Peyer's patch (tissue), 4 donors: ENCODE measurements at places on chromosomes 5 and 9. TPM values are rescaled to one million over a fixed set of nuclear protein-coding genes. Genes with fewer than 3 reads are reported as not detected.

- DNase-seq = no peak
Measured at GRCh38 chr5:50720061-50720710, 53.7 kb downstream of the PARP8 start.

GRCh38 chr5:103498800-103499551 is 63.6 kb downstream of the NUDT12 start:
- DNase-seq = no peak

Gene GNAQ
- total RNA-seq = 32.6 TPM

Gene FGD3
- 9.9 TPM for total RNA-seq

DNA sequence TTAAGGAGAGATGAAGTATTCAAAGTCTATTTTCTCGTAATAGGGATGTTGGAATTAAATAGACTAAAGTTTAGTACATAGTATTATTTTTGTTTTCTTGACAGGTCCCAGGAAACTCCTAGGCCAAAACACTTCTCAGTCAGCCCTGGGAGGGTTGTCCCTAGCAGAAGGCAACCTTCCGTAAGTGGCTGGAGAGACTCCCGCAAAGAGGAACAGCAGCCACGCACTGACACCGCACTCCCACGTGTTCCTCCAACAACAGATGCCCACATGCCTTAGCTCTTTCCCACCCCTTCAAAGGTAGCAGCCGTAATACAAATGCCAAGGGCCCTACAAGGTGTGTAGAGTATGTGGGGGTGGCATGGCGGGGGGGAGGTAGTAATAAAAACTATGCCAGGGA is 28.4 kb downstream of the PCDHGC5 start:
- no peak for DNase-seq

- no peak for DNase-seq
Measured at GRCh38 chr5:99702565-99702964, 773.8 kb upstream of the CHD1 start.

- DNase-seq = no peak
Measured at GRCh38 chr9:76743931-76744330, 20.3 kb upstream of the PCA3 start.

- DNase-seq = no peak
Measured at GRCh38 chr9:81022177-81022576, 667.2 kb downstream of the TLE1 start.
